ENCODE measurements at places on chromosomes 13 and 19.

GRCh38 chr19:46785980-46786235 is 2.5 kb downstream of the SLC1A5 start:
- DNase-seq, result no peak

GRCh38 chr13:72523049-72523448 is 204.4 kb downstream of the MZT1 start:
- no peak for DNase-seq

DNA sequence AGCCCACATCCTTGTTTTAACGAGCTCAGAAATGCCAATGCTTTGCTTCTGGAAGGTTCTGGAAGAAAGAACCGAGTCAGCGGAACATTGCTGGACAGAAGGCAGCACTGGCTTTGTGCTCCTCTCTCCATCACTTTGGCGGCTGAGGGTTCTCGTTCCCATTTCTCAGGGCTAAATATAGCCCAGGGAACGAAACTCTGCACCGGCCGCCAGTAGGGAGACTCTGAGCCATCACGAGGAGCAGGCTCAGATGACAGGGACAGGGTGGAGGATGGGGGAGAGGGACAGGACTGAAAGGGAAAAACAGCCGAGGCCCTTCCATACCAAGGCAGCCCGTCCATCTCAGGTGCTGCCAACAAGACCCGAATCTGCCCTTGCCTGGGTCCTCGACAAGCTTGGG is 166.4 kb downstream of the CACNA1A start:
- no peak for DNase-seq

GRCh38 chr19:35225951-35226350 is 2.6 kb downstream of the FAM187B start:
- DNase-seq, result no peak

- DNase-seq, result no peak
Measured at GRCh38 chr13:49532593-49532992, 36.8 kb downstream of the PHF11 start.

- DNase-seq, result no peak
Measured at GRCh38 chr13:94936633-94937032, 224.3 kb upstream of the SOX21 start.

- no peak for DNase-seq
Measured at GRCh38 chr19:39032063-39032918, at the start of gene FBXO27. Gene FBXO27 (minus strand): TSS chr19:39032549. CDS start chr19:39032227, 322 bp downstream.

- no peak for DNase-seq
Measured at GRCh38 chr19:50661766-50662650, 12.8 kb downstream of the C19orf81 start.

- DNase-seq, result no peak
Measured at GRCh38 chr19:46303691-46304397, 7.0 kb downstream of the HIF3A start.

GRCh38 chr13:102567857-102568256 is 28.9 kb upstream of the TPP2 start:
- DNase-seq, result no peak

DNA sequence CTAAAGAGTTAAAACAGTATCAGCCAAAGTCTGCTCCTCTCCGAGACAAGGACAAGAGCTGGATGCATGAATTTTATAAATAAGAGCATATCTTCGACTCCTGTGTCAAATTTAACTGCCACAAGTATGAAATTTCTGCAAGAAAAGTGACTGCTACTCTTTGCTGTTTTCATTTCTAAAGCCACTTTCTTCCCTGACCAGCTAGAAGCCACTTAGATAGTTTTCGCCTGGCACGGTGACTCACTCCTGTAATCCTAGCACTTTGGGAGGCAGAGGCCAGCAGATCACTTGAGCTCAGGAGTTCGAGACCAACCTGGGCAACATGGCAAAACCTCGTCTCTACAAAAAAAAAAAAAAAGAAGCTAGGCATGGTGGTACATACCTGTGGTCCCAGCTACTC is 61.3 kb downstream of the ENOX1 start:
- no peak for DNase-seq

GRCh38 chr19:39372047-39372802 is 18.7 kb downstream of the PAF1 start:
- peak; percentile 77 for DNase-seq

DNA sequence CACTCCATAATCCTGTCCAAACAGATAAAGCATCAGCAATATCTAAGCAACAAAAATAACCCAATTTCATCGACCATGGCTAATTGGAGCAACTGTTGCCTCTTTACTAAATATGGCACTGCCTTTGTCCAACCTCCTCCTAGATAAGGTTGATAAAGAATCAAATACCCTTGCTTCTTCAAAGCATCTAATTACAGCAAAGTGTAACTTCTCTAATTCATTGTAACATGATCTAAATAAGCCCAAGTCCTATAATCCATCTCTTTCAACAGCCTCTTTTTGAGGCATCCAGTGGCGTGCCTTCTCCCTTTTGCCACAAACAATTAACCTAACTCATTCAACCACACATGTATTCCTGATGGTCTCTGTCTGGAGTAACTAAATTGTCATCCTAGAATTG is 81.7 kb upstream of the KLHL1 start:
- no peak for DNase-seq

GRCh38 chr19:54541712-54542111 is 31.9 kb upstream of the LILRA2 start:
- no peak for DNase-seq

GRCh38 chr19:2275588-2276428 is 6.2 kb downstream of the PEAK3 start:
- no peak for DNase-seq

DNA sequence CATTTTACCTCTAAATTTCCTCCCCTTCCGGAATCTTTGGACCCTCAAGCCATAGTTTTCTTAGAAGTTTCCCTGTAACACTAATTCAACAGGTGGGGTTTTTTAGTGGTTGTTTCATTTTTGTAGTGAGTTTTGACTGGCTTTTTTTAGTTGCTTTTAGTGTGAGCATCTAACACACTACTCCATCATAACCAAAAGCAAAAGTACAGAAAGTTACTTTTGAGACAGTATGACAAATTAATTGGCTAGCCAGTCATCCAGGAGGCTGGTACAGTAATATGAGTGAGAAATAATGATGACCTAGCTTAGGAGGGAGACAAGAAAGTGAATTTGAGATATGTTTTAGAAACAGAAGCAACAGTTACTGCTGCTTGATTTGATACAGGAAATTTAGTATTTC is 71.5 kb downstream of the DNAJC15 start:
- DNase-seq, result no peak

DNA sequence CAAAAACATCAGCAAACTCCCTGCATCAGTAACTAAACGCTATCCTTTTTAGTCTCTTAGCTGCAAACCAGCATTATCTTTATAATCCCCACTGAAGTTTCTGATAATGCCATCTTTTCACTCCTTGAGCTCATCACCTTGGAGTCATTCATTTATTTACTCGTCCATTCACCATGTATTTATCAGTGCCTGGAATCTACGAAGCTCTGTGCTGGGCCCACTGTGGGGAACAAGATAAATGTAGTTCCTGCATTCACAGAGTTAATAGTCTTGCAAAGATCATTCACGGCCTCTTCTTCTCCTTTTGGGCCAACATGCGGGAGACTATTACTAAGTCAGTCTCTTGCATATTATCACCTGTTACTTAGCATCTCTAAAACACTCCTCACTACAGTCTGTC is 89.4 kb downstream of the HS6ST3 start:
- no peak for DNase-seq

GRCh38 chr13:40787062-40787461 is 2.3 kb upstream of the SLC25A15 start:
- no peak for DNase-seq

- no peak for DNase-seq
Measured at GRCh38 chr13:37960427-37960826, 90.9 kb upstream of the TRPC4 start.

DNA sequence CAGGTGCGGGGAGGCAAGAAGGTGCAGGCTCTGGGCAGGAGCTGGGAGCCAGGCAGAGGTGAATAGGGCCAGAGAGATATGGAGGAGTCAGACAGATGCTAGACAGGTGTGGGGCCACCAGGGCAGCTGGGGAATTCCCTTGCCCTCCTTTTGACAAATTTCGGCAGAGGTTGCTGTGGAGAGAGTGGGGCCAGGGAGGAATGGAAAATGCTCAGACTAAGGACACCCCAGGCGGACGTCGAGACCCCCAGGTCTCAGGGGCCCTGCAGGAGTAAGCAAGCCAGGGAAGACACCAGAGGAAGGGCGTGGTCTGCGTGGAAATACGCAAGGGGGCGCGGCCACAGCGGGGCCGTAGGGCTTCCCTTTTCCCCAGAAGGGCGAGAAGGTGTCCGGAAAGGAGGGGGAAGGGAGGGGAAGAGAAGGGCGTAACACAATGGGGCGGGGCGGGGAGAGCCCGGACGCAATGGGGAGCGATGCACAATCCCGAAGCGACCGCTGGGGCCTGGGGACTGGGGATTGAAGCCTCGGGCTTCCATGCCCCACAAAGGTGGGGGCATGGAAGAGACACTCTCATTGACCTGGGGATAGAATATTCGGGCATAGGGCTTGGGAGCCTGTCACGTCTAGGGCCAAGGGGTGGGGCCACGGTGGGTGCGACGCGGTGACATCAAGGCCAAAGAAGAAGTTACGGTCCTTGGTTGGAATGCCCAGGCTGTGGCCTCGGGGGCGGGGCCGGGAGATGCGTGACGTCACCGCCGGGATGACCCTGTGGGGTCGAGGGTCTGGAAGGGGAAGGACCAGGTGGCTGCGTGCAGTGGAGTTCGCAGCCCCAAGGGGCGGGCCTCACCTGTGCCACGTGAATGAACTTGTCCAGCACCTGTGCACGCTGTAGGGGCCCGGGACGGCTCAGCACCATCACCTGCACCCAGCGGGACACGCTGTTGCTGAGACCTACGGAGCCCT is 8.2 kb downstream of the RASGRP4 start:
- DNase-seq, result no peak

DNA sequence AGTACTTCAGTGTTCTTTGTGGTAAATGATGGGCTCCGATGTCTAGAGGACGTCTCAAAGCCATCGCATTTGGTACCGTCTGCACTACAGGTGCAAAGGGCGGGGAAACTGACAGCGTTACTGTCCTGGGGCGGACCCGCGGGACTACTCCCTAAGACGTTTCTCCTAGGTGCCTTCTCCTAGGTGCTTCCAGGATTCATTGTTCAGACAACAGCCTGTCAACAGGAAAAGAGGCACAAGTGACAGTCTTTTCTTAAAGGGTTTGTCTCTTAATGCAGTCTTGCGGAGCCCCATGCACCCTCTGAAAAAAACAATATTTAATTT is 1.4 kb downstream of the SERTM1 start:
- DNase-seq, result no peak

GRCh38 chr13:112131081-112131712 is 64.2 kb downstream of the SOX1 start:
- DNase-seq, result no peak

- no peak for DNase-seq
Measured at GRCh38 chr19:47020992-47021496, 1.4 kb downstream of the NPAS1 start.

DNA sequence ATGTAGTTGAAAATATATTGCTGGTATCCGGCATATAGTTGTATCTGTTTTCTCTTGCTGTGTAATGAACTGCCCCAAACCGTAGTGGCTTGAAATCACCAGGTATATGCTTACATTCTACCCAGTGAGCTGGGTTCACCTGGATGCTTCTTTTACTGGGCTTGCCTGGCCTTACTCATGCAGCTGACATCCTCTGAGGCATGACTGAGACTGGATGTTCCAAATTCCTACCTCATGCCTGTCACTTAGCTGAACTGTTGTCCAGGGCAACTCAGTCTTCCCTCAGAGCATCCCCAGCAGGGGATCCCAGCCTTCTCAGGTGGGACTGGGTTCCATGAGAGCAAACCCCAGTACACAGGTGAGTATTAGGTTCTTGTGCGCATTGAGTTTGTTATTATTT is 66.8 kb downstream of the IFT88 start:
- no peak for DNase-seq

GRCh38 chr13:109204657-109205056 is 575.2 kb downstream of the MYO16 start:
- DNase-seq, result no peak

DNA sequence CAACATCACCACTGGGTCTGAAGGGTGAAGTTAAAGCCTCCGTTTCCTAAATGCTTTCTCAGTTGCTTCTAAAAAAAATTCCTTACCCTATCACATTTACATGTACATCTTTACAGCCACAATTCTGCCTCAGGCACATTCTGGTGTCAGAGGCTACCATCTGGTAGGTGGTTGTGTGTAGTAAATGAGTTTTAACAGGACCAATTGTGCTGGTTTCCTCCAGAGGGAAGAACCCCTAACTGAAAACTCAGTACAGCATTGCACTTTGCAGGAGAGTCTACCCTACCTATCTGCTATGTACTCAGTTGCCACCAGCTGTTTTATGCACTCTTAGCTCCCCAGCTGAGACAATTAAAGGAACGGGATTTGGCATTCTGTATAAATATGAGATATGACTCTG is 1576.5 kb downstream of the PCDH9 start:
- DNase-seq, result no peak

DNA sequence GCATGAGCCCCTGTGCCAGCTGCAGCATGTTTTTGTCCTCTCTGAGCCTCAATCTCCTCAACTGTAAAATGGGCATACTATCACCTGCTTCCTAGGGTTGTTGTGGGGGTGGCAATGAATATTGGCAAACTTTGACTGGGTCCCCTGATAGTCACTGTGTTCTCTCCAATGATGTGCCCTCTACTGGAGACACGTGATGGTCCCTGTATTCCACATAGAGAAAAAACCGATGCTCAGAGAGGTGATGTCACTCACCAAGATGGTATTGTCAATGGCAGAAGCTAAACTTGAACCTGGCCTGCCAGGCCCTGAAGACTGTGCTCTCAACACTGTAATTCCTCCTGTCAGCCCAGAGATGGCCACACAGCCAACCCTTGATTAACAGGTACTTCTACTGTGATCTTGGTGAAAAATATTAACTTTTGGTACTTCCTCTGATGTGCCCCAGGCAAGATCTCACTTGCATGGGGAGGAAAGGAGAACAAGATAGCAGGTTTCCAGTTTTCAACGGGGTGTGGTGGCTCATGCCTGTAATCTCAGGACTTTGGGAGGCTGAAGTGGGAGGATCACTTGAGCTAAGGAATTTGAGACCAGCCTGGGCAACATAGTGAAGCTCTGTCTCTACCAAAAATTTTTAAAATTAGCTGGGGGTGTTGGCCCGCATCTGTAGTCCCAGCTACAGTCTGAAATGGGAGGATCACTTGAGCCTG is 3.6 kb downstream of the CEACAM20 start:
- no peak for DNase-seq

GRCh38 chr19:33171222-33171795 is 22.8 kb upstream of the LRP3 start:
- DNase-seq, result no peak

DNA sequence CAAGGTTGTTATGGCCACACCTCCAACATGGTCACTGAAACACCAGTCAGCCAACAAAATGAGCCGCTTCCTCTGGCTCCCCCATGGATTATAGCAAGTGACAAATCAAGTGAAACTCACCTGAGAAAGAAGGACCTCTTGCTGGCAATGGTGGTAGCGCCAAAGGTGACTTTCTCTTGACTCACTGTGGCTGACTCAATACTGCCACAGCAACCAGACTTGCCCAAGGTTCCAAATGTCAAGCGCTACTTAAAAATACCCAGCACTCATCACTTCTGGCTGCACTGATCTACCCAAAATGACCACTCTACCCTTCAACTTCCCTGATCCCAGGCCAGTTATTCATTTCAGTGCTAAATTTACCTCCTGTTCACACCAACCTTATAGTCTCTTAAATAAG is 495.5 kb downstream of the FOXO1 start:
- DNase-seq, result no peak
